ENCODE measurements at places on chromosomes 6 and 20.

DNA sequence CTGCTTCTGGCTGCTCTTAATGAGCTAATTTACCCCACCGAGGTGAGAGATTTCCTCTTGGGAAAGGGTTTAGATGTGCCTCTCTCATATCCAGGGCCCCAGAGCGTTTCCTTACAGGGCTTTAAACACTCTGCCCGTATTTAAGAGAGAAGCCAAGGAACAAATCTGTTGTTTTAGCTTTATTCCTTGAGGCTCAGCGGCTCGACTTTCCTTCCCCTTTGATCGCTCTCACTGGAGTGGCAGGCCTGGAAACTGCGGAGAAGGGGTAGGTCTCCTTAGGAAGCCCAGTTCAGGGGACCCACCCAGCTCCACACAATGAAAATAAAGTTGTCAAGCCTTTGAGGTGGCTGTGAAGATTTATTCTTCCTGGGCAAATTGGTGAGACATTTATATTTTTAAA, 132.0 kb upstream of the JAG1 start:
- no peak for DNase-seq

- DNase-seq, result no peak
Observed at GRCh38 chr6:43840490-43841218, 70.6 kb downstream of the VEGFA start.

GRCh38 chr6:48552905-48553304, 441.9 kb upstream of the PTCHD4 start:
- DNase-seq, result no peak

DNA sequence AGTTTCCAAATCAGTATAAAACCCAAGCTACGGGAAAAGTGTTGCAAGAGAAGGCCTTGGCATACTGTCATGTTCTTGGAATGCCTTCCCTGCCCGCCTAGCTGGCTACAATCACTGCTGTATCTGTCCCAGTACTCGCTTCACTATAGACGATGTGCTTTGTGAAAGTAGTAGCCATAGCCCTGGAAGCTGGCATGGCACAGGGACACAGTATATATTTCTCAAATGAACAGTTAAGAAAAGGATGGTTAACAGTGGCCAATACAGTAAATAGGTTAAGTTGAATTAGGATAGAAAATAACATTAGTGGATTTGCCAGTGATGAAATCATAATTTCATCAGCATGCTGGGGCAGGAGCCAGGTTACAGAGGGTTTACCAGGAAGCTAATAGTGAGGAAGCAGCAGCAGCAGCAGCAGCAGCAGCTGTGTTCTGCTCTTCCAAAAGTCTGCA, 499.3 kb downstream of the CDKAL1 start:
- DNase-seq, result no peak

DNA sequence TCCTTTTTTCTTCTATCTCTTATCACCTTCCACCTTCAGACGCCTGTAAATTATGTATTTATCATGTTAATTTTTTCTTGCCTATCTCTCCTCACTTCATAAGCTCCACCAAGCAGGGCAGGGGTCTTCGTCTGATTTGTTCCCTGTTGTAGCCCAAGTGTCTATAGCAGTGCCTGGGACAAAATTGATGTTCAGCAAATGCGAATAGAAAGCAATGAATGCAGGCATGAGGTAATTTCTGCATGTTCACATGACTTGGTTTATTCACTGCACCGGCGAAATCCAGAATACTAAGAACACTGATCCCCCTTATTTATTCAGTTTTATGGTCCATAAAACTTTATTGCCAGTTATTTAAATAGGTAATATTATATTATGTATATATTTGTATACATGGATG, 162.1 kb downstream of the TBC1D7 start:
- DNase-seq, result no peak

GRCh38 chr20:440636-441035, 21.7 kb downstream of the TBC1D20 start:
- no peak for DNase-seq

Measured in stimulated activated CD8-positive, alpha-beta memory T cell treated with anti-CD3 and anti-CD28 coated beads, Interleukin-15, amount 100 ng/mL, for 1 hour (primary cell).